Left renal cortex interstitium (tissue), 4 donors: ENCODE measurements at places on chromosomes 1 and 21. TPM values are rescaled to one million over a fixed set of nuclear protein-coding genes. Genes with fewer than 3 reads are reported as not detected.

The HSPB7 gene
- 3.4 TPM for polyA plus RNA-seq

The OPTC gene
- not detected for polyA plus RNA-seq

The SLC2A5 gene
- 1.0 TPM for polyA plus RNA-seq

The AGBL4 gene
- polyA plus RNA-seq = 1.5 TPM

DNA sequence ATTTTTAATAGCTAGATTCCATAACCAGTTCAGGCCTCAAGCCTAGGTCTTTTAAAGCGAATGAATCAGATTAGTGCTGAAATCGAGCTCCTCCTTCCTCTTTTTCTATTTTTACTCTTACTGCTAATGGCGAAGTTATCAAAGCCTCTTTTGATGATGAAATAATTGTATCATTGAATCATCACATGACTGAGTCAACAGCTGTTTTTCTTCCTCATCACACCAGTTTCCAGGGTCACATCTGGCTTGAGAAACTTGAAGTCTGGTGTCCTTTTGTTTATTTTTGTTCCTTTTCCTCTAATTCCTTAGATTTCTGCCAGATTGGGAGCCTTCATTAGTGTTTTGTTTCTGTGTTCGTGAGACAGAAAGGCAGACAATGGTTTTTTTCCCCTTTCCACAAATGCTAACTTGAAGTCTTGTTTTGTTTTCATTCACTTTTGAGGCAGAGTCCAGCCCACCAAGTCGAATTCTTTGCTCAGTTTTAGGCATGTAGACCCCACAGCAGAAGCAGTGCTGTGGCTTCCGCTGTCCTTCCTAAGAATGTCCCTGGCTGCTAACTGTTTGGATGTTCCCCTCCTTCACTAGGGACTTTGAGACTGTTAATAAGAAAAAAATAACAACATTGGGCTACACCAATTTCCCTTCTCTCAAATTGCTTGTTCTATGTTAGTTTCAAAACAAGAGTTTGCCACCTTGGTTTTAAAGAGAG is 51.9 kb upstream of the FMOD start:
- DNase-seq = no peak
